ENCODE measurements at places on chromosomes 1 and 21.

GRCh38 chr1:77961392-77961791, 17.5 kb downstream of the FUBP1 start:
- H3K4me3 ChIP-seq, result no peak overlapping the region
- no peak overlapping the region for H3K27ac ChIP-seq
- peaks cover 2% of the 10 kb centered on the region for H3K4me1 ChIP-seq

DNA sequence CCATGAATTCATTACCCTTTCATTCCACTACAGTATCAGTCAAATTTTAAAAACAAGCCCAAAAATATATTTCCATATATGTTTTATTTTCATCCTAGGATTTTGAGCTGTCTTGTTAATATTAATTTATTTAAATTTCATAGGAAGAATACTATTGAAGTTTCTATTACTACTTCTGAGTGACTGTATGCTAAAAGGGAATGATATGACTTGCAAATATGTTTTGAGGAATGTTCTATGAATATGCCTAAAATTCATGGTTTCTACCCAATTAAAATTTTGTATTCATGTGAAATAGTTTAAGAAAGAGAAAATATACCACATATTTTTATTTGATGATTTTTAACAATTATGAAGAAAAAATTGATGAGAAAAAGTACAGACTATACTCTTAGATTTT, 52.9 kb upstream of the BACH1 start:
- H3K4me3 ChIP-seq, result no peak overlapping the region
- H3K27me3 ChIP-seq, result no peaks in the 10 kb centered on the region
- H3K36me3 ChIP-seq, result no peaks in the 10 kb centered on the region

- no peak overlapping the region for H3K4me3 ChIP-seq
- H3K27ac ChIP-seq, result no peak overlapping the region
- no peaks in the 10 kb centered on the region for H3K36me3 ChIP-seq
These were observed 15.6 kb upstream of the HMGCS2 start for GRCh38 chr1:119784191-119784781.

DNA sequence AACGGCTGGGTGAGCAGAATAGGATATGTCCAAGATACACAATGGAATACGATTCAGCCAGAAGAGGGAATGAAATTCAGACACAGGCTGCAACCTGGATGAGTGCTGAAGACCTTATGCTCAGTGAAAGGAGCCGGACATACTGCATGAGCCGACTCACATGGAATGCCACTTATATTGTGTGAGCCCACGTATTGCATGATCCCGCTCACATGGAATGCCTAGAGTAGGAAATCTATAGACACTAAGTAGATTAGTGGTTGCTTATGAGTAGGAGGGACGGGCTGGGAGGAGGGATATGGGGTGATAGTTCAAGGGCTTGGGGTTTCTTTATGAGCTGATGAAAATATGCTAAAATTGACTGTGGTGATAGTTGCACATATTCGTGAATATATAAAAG, 26.8 kb downstream of the TMPRSS2 start:
- peaks cover 1% of the 10 kb centered on the region for H3K4me1 ChIP-seq
- no peak overlapping the region for H3K27ac ChIP-seq
- no peak for DNase-seq
- no peaks in the 10 kb centered on the region for H3K27me3 ChIP-seq
- H3K36me3 ChIP-seq, result no peaks in the 10 kb centered on the region
- no peak overlapping the region for H3K4me3 ChIP-seq

DNA sequence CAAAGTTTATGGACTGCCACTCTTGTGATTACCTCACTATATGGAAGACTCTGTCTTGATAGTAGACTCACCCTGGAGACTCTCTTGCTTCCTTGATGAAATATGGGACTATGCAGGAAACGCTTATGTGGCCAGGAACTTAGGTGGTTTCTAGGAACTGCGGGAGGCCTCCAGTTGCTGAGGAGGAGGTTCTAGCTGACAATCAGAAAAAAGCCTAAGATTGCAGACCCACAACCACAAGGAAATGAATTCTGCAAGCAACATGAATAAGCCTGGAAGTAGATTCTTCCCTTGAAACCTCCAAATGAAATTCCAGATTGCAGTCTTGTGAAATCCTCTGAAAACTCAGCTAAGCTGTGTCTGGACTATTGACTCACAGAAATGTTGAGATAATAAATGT, 88.9 kb upstream of the COL11A1 start:
- no peak overlapping the region for H3K4me3 ChIP-seq
- no peaks in the 10 kb centered on the region for H3K27me3 ChIP-seq
- no peaks in the 10 kb centered on the region for H3K4me1 ChIP-seq
- DNase-seq, result no peak

DNA sequence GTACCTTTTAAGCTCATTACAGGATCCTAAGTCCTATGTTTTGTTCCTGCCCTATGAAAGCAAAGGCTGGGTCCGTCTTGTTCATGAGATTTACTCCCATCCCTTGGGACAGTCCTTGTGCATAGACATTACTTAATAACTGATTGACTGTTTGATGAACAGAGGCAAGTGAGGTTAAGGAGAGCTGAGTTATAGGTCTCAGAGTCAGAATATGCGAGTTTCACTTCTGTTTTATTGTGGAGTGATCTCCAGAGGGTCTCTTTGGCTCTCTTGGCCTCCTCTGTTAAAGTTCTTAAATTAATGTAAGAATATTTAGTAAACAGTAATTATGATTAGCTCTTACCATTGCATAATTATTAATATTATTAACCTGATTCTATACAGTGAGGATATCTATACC, 52.6 kb downstream of the BRINP2 start:
- H3K27me3 ChIP-seq, result no peaks in the 10 kb centered on the region
- no peaks in the 10 kb centered on the region for H3K4me1 ChIP-seq
- H3K4me3 ChIP-seq, result no peak overlapping the region
- H3K36me3 ChIP-seq, result no peaks in the 10 kb centered on the region

GRCh38 chr1:64343823-64344190, 126.1 kb upstream of the CACHD1 start:
- DNase-seq, result no peak
- H3K4me3 ChIP-seq, result no peak overlapping the region
- no peaks in the 10 kb centered on the region for H3K27me3 ChIP-seq
- H3K27ac ChIP-seq, result no peak overlapping the region
- no peaks in the 10 kb centered on the region for H3K36me3 ChIP-seq

- no peaks in the 10 kb centered on the region for H3K27me3 ChIP-seq
- no peak overlapping the region for H3K27ac ChIP-seq
- DNase-seq, result no peak
- no peaks in the 10 kb centered on the region for H3K4me1 ChIP-seq
- no peak overlapping the region for H3K4me3 ChIP-seq
- no peaks in the 10 kb centered on the region for H3K36me3 ChIP-seq
These were observed 2.4 kb upstream of the TMEM125 start for GRCh38 chr1:43267291-43267805.

DNA sequence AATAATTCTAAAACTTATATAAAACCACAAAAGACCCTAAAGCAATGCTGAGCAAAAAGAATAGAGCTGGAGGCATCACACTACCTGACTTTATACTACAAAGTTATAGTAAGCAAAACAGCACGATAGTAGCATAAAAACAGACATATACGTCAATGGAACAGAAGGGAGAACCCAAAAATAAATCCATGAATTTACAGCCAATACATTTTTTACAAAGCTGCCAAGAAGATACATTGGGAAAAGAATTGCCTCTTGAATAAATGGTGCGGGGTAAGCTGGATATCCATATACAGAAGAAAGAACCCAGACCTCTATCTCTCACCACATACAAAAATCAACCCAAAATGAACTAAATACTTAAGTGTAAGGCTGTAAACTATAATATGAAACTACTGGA, 51.3 kb upstream of the KRTAP11-1 start:
- DNase-seq, result no peak
- no peaks in the 10 kb centered on the region for H3K27me3 ChIP-seq
- H3K4me3 ChIP-seq, result no peak overlapping the region

GRCh38 chr1:115829023-115829674, 11.8 kb downstream of the NHLH2 start:
- peak overlapping the region; percentile 30 for H3K4me3 ChIP-seq
- no peak for DNase-seq
- H3K27me3 ChIP-seq, result no peaks in the 10 kb centered on the region
- H3K4me1 ChIP-seq, result no peaks in the 10 kb centered on the region
- H3K27ac ChIP-seq, result no peak overlapping the region
